ENCODE measurements at places on chromosomes 12 and 14. TPM values are rescaled to one million over a fixed set of nuclear protein-coding genes. Genes with fewer than 3 reads are reported as not detected.

DNA sequence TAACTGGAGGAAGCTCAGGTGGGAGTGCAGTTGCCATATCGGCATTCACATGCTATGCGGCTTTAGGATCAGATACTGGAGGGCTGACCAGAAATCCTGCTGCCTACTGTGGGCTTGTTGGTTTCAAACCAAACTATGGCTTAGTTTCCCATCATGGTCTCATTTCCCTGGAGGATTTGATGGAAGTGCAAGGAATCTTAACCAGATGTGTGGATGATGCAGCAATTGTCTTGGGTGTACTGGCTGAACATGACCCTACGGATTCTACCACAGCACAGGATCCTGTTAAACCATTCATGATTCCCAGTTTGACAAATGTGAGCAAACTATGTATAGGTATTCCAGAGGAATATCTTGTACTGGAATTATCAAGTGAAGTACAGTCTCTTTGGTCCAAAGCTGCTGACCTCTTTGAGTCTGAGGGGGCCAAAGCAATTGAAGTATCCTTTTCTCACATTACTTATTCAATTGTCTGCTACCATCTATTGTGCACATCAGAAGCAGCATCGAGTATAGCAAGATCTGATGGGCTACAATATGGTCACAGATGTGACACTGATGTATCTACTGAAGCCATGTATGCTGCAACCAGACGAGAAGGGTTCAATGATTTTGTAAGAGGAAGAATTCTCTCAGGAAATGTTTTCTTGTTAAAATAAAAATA is 42.9 kb downstream of the RALGAPA1 start:
- no peak for DNase-seq

- DNase-seq = no peak
These were observed 1571.6 kb downstream of the AACS start for GRCh38 chr12:126636821-126637220.

DNA sequence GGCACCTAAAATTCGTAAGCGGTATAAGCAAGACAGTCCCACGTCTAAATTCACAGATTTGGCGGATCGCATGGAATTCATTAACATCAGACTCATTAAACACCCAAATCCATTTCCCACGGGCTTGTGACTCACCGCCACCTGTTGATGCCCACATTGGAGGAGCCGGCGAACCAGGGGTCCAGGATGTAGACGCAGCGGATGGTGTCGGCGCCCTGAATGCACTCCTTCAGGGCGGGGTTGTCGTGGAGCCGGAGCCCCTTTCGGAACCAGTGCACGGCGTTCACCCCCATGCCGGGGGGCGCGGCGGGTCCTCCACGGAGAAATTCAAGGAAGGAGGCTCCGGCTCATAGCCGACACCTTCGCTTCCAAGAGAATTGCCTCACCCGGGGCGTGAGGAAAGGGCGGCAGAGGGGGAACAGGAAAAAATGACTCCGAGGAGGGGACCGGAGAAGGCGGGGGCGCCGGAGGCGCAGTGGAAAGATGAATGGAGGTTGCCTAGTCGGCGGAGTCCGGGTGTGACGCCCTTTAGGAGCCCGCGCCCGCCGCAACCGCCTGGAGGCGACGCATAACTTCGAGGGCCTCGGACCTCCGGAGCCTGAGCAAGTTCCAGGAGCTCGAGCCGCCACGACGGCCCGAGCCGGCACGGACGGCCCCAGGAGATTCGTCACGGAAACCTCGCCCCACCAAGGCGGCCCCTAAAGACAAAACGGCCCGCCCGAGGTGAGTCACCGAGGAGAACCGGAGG is 506 bp downstream of the CRY1 start:
- peak; percentile 60 for DNase-seq

- DNase-seq = no peak
These were observed 510 bp upstream of the TTC8 start for GRCh38 chr14:88823968-88824313.

GRCh38 chr14:71734885-71735284 is 197.3 kb upstream of the RGS6 start:
- DNase-seq = no peak

GRCh38 chr12:15602051-15602672 is 187.0 kb downstream of the EPS8 start:
- no peak for DNase-seq

DNA sequence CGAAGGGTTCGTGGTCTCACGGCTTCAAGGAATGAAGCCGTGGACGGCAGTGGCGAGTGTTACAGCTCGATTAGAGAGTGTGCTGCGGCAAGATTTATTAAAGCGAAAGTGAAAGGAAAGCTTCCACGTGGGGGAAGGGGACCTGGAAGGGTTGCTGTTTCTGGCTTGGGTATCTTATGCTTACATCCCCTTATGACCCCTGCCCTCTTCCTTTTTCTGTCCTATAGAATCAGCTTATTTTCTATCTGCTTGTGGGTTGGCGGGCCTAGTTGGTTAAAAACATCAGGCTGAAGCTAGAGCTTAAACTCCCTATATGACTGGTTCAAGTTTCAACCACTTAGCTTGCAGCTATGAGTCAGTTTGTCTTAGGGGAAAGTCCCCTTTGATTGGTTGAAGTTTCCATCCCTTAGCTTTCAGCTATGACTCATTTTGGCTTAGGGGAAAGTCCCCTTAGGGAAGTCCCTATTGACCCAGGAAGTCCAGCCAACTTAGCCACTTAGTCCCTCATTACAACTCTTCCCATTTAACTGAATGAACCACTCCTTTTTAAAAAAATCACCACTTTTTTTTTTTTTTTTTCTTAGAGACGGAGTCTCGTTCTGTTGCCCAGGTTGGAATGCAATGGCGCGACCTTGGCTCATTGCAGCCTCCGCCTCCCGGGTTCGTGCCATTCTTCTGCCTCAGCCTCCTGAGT is 1494.7 kb upstream of the TMEM132C start:
- DNase-seq = no peak

DNA sequence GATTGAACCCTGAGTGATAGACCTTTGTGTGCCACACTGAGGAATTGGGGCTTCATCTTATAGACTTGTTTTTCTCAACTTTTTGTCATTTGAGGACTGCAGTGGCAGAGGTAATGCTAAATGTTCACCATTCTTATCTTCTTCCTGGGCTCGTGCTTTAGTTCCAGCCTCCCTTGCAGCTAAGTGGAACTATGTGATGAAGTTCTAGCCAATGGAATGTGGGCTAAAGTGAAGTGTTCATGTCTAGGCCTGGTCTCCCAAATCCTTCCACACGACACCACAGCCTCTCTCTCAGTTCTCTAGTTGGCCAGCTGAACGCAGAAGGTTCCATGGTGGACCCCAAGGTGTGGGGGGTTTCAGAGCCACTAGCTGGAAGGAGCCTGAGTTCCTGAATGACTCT is 42.4 kb upstream of the CCDC63 start:
- DNase-seq = no peak

GRCh38 chr14:103708750-103709187 is 6.5 kb downstream of the XRCC3 start:
- no peak for DNase-seq

DNA sequence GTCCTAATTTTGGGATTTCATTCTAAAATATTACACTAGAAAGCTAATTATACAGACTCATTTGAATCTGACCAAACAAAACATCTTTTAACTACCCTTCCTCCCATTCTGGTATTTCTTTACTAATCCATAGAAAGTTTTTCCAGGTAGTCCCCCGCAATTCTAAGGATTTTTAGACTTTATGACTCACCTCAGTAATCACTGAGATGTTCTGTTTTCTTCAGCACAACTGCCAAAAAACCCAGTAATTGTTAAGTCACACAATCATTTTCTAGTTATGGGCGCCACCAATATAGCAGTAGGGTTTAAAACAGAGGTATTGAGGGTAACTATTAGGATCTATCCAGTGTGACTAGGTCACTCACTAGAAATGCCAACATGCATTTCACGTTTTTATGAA is 1.6 kb upstream of the ARID4A start:
- no peak for DNase-seq

DNA sequence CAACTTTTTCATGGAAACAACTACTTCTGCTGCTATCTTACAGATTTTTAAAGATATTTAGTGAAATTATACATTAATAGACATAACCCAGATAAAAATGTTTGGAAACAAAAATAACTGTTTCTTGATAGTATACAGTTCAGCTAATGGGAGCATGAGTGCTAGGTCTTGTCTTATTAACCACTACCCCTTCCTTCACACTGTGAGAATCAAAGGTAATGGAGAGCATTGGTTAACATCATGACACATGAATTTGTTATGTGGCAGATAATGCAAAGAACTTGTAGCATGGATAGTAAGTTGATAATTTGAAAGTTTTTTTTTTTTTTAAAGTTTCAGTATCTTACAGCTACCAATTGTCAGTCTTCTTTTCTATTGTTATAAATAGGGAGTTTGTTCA is 44.2 kb downstream of the CCDC91 start:
- DNase-seq = no peak

- DNase-seq = no peak
These were observed 1543.5 kb downstream of the AACS start for GRCh38 chr12:126608607-126609175.

- no peak for DNase-seq
These were observed 10.2 kb upstream of the RNASE10 start for GRCh38 chr14:20494935-20495766.

DNA sequence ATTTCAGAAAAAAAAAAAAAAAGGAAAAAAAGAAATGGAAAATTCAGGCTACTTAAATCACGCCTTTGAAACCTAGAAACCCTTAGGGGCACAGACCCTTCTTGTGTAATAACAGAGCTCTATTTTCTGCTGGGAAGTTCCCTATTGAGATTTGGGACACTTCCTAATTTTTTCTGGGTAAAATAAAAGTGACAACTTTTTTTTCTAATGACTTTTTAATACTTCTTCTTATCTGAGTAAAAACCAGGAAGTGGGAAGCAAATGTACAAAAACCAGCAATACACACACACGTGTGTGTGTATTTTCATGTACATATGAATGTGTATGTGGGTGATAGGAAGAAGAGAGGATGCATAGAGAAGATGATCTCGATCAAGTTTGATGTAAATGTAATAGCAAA is 35.8 kb downstream of the ETV6 start:
- DNase-seq = no peak

- no peak for DNase-seq
These were observed 66.0 kb upstream of the GTF2A1 start for GRCh38 chr14:81286574-81287370.

GRCh38 chr14:69363055-69363454 is 35.0 kb downstream of the ERH start:
- no peak for DNase-seq

GRCh38 chr12:120054293-120054692 is 62.3 kb downstream of the RAB35 start:
- no peak for DNase-seq

DNA sequence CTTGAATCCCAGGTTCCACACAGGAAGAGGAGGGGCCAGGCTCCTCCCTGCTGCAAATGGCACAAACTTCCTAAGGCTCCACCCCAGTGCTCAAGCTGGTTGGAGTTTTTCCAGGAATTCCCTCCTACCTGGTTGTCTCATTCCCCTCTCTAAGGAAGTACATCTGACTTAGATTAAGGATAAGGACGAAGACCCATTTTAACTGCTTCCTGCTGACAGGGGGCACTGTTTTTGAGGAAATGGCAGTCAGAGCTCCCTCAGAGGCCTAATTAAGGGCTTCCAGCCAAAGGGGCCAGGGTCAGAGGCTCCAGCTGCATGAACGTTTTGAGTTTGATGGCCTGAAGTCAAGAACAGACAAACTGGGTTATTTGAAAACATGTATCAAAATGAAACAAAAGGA is 1084.7 kb downstream of the SLC6A15 start:
- no peak for DNase-seq

- no peak for DNase-seq
These were observed 245.4 kb downstream of the BMP4 start for GRCh38 chr14:53711205-53711604.

GRCh38 chr12:53070877-53071492 is 8.2 kb downstream of the SPRYD3 start:
- no peak for DNase-seq

DNA sequence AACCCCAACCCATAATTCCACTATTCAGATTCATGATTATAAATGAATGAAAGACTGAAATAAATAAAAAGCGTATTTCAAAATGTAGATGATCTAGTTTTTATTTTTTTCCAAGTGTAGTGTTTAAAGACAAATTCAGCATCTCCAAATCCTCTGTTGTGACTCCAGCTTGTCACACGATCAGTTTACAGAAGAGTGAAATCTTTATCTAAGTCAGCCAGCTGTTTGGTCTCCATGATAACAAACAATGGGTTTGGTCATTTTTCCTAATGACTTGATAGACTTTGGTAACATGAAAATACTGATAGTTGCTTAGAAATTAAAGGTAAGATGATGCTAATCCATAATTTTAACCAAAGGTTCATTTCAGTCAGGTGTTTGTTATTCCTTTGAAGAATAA is 114.5 kb upstream of the RASSF8 start:
- no peak for DNase-seq

DNA sequence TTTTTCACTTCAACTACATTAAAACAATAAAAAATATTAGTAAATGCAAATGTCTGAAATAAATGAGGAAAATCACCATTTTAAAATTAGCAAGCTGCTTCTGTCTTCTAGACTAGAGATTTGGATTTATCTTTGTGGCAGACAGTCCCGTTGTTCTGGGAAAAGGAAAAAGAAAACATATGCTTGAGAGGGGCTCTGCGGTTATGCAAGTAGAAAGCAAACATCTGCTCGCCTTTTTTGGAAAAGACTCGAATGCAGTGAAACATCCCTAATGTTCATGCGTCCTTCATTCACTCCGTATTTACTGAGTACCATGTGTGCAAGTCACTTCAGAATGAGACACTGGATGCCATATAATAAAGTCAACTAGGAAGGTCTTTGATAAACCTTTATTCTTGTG is 44.9 kb downstream of the IFNG start:
- no peak for DNase-seq

DNA sequence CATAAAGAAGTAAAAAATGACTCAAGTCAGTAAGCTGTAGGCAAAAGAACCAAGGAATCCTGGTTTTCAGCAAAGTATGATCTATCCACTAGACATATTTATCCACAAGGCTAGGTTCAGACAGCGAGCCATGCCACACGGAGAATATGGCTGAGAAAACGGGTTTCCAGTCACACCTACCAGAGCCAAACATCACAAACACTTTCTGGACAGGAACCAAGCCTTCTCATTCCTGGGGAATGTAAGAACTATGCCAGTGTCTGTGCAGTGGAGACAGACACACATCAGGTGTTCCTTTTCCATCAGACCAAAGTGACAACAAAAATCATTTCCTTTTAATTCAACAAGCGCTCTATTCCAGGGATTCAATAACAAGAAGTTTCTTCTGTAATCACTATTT is 41.1 kb downstream of the AREL1 start:
- no peak for DNase-seq

GRCh38 chr14:99391671-99392070 is 89.0 kb downstream of the SETD3 start:
- DNase-seq = no peak

The SERPINA9 gene
- not detected for total RNA-seq

The NDUFB1 gene
- total RNA-seq = 38.9 TPM

The TAS2R31 gene
- 0.85 TPM for total RNA-seq

The CD4 gene
- total RNA-seq = 5.8 TPM

The TC2N gene
- total RNA-seq = 96.5 TPM

The SLC10A1 gene
- not detected for total RNA-seq

The BCL2L14 gene
- 5.3 TPM for total RNA-seq

The TAS2R7 gene
- not detected for total RNA-seq

The PPP1R36 gene
- total RNA-seq = 4.5 TPM

The KRT78 gene
- total RNA-seq = 0.35 TPM

The RNU4-1 gene
- total RNA-seq = 1,121 TPM

The BDKRB2 gene
- total RNA-seq = 3.8 TPM

The C14orf132 gene
- 1.5 TPM for total RNA-seq

The DIO2 gene
- 3.8 TPM for total RNA-seq

The ATF7 gene
- 15.0 TPM for total RNA-seq

The TPPP2 gene
- not detected for total RNA-seq
